ENCODE measurements at places on chromosomes 3 and 15. TPM values are rescaled to one million over a fixed set of nuclear protein-coding genes. Genes with fewer than 3 reads are reported as not detected.

The LDHAL6B gene
- not detected for total RNA-seq

The CLRN1 gene
- not detected for total RNA-seq

The TRH gene
- total RNA-seq, result under 0.01 TPM

The SPATA12 gene
- total RNA-seq, result not detected

The GABRR3 gene
- total RNA-seq, result not detected

- no peaks in the 10 kb centered on the region for H3K4me1 ChIP-seq
- no peak overlapping the region for H3K4me3 ChIP-seq
- no peak for DNase-seq
- no peak overlapping the region for H3K27ac ChIP-seq
- no peaks in the 10 kb centered on the region for H3K27me3 ChIP-seq
Measured at GRCh38 chr15:87896936-87897335, 359.6 kb downstream of the NTRK3 start.

- H3K36me3 ChIP-seq, result peaks cover 7% of the 10 kb centered on the region
- peaks cover 57% of the 10 kb centered on the region for H3K4me1 ChIP-seq
- no peaks in the 10 kb centered on the region for H3K27me3 ChIP-seq
- peak overlapping the region; percentile 97 for H3K27ac ChIP-seq
- no peak overlapping the region for H3K4me3 ChIP-seq
Measured at GRCh38 chr3:81743096-81744025, 18.1 kb downstream of the GBE1 start.

GRCh38 chr3:11820531-11821041, 26.1 kb downstream of the TAMM41 start:
- H3K4me3 ChIP-seq, result no peak overlapping the region
- no peaks in the 10 kb centered on the region for H3K4me1 ChIP-seq
- no peak overlapping the region for H3K27ac ChIP-seq
- DNase-seq, result no peak

GRCh38 chr3:63981980-63982379, 41.3 kb downstream of the PSMD6 start:
- H3K4me1 ChIP-seq, result peaks cover 13% of the 10 kb centered on the region
- H3K27ac ChIP-seq, result no peak overlapping the region
- H3K27me3 ChIP-seq, result no peaks in the 10 kb centered on the region
- H3K4me3 ChIP-seq, result no peak overlapping the region
- H3K36me3 ChIP-seq, result peaks cover 69% of the 10 kb centered on the region

DNA sequence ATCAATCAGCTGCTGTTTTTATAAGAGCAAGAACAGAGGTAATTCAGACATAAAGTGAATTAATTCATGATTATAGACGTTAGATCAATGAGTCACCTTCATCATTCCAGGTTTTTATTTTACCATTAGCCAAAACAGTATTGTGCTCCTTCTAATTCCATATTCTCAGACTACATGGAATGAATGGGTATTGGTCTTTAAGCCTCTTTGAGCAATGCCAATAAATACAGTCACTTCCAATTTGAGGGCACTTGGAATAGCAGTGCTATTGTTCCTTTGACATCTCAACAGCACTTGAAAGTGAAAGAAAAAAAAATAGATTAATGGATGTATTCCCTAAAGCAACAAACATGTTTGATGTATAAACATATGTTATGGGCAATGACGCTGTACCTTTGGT, 830.9 kb upstream of the CFAP20DC start:
- H3K27me3 ChIP-seq, result no peaks in the 10 kb centered on the region
- H3K4me1 ChIP-seq, result no peaks in the 10 kb centered on the region
- H3K27ac ChIP-seq, result no peak overlapping the region
- H3K36me3 ChIP-seq, result no peaks in the 10 kb centered on the region
- no peak overlapping the region for H3K4me3 ChIP-seq

DNA sequence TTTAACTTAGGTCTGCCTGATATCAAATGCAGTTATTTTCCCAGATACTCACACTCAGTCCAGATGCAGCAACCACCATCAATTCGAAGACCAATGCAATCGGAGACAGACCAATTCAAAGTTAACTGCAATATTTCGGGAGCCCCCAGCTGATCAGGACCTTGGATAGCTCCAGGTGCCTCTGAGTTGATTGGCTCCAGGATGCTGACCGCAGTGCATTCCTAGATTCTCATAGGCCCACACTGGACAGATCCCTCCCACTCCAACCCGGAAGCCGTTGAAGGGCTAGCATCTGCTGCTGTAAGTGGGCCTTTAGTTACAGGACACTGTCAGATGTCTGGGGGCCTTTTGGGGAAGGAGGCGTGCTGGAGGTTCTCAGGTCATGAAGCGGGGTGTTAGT, 89.5 kb upstream of the ATP2B2 start:
- H3K27me3 ChIP-seq, result peaks cover 5% of the 10 kb centered on the region
- no peak overlapping the region for H3K27ac ChIP-seq
- peak; percentile 89 for DNase-seq
- no peaks in the 10 kb centered on the region for H3K4me1 ChIP-seq
- no peaks in the 10 kb centered on the region for H3K36me3 ChIP-seq

DNA sequence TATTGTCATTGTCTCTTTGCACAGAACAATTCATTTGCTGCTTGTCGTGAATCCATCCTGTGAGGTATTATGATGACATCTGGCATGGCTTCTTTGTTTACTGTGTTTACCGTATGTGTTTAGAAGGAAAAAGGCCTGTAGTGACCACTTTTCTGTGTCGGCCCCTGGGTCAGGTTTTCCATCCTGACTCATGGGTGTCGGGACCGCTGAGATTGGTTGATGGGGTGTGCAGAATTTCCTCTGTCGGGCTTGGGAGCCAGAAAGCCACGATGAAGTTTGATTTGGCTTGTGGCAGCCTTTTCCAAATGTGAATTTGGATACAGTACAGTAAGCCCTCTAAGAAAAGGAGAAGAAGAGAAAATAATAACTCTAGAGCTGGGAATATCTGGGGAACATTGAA, 113.5 kb downstream of the FNDC3B start:
- H3K27me3 ChIP-seq, result no peaks in the 10 kb centered on the region
- peak overlapping the region; percentile 38 for H3K4me3 ChIP-seq
- H3K36me3 ChIP-seq, result peaks cover 3% of the 10 kb centered on the region
- H3K4me1 ChIP-seq, result peaks cover 59% of the 10 kb centered on the region
- no peak for DNase-seq

- no peak overlapping the region for H3K4me3 ChIP-seq
- H3K36me3 ChIP-seq, result no peaks in the 10 kb centered on the region
- DNase-seq, result no peak
- H3K27ac ChIP-seq, result no peak overlapping the region
- H3K4me1 ChIP-seq, result no peaks in the 10 kb centered on the region
Measured at GRCh38 chr3:151962912-151963311, 89.5 kb downstream of the SUCNR1 start.

- H3K4me3 ChIP-seq, result no peak overlapping the region
- no peak for DNase-seq
- peaks cover 2% of the 10 kb centered on the region for H3K4me1 ChIP-seq
- H3K27me3 ChIP-seq, result peaks cover 9% of the 10 kb centered on the region
Measured at GRCh38 chr15:44668921-44669320, 5.5 kb upstream of the SPG11 start.

GRCh38 chr3:122077293-122078234, 22.4 kb downstream of the CD86 start:
- no peaks in the 10 kb centered on the region for H3K36me3 ChIP-seq
- H3K27me3 ChIP-seq, result peaks cover 4% of the 10 kb centered on the region
- H3K27ac ChIP-seq, result no peak overlapping the region
- H3K4me3 ChIP-seq, result no peak overlapping the region
- DNase-seq, result peak; percentile 2

- no peak for DNase-seq
- H3K27me3 ChIP-seq, result no peaks in the 10 kb centered on the region
- H3K27ac ChIP-seq, result no peak overlapping the region
- H3K4me3 ChIP-seq, result no peak overlapping the region
- H3K4me1 ChIP-seq, result no peaks in the 10 kb centered on the region
Measured at GRCh38 chr15:46646490-46646889, 1011.7 kb downstream of the SQOR start.

DNA sequence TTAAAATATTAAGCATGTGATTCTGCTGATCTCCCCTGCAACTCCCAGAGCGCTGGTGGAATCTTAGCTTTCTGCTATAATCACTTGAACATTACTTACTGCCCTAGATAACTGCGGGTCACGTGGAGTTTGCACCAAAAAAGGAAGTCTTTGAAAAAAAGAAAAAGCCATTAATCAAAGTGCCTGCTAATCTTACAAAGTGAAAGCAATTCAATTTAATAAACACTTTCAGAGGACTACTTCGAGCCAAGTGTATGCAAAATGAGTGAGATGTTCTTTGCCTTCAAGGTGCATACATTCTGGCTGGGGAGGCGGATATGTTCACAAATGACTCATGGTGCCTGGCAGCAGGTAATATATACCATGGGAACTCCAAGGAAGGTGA, 109.9 kb upstream of the GAP43 start:
- H3K27me3 ChIP-seq, result peaks cover 14% of the 10 kb centered on the region
- no peak overlapping the region for H3K27ac ChIP-seq
- H3K36me3 ChIP-seq, result no peaks in the 10 kb centered on the region
- H3K4me3 ChIP-seq, result peak overlapping the region; percentile 79

All from osteoblast (primary cell).